Mesothelial cell of epicardium (in vitro differentiated cells): ENCODE measurements at places on chromosomes 13 and 19.

DNA sequence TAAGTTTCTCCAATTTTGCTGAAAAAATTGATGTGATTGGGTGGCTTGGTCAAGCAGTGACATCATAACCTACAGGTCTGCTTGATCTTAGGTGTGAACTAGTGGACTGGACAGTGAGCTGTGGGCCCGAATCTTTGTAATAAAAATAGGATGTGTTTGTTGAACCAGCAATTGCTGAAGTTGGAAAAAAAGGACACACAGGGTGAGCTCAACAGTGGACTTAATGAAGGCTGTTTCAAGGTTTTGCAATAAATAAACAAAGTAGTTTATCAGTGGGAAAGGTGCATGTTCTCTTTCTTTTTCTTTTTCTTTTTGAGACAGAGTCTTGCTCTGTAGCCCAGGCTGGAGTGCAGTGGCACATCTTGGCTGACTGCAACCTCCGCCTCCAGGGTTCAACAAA is 30.3 kb upstream of the ZNF726 start:
- DNase-seq: no peak

DNA sequence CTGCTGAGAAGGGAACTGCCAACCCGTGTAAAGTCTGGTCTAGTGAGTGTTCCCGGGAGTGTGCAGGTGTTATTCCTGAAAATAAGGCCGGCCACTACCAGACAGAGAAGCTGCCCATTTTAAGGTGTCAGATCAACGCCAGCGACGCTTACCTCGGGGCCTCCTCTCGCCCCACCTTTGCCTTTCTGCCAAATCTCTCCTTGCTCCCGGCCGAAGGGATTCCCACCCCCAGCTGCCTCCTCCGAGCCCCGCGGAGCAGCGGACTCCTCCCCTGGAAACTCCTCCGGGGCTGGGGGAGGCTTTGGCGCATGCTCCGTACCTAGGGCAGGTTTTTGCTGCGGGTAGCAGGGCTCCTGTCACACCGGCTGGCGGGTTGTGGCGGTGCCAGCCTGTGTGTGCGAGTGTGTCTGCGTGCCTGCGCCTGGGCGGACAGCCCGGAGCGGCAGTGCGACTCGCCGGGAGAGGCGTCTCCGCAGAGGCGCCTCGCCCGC is at the start of gene HS6ST3:
TSS of gene HS6ST3 (plus strand) at position 359 of the 491 bp plus-strand sequence.
- peak; percentile 36 for DNase-seq

DNA sequence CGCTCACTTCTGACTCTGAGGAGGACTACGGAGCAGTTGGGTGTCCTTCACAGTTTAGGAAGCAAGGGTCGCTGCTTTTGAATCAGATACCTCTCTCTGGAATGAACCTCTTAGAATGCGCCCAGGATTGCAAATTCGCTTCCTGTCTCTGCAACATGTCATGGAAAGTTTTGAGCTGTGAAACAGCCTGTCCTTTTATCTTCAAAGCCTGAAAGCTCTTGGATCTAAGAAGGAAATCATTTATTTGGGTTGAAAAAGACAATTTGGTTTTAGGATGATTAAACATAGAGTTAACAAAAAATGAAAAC is 134.1 kb downstream of the KATNAL1 start:
- no peak for DNase-seq

GRCh38 chr19:8491574-8491973 is 10.9 kb downstream of the PRAM1 start:
- DNase-seq: no peak

- no peak for DNase-seq
Observed at GRCh38 chr19:23262920-23263319, 12.7 kb upstream of the ZNF724 start.

DNA sequence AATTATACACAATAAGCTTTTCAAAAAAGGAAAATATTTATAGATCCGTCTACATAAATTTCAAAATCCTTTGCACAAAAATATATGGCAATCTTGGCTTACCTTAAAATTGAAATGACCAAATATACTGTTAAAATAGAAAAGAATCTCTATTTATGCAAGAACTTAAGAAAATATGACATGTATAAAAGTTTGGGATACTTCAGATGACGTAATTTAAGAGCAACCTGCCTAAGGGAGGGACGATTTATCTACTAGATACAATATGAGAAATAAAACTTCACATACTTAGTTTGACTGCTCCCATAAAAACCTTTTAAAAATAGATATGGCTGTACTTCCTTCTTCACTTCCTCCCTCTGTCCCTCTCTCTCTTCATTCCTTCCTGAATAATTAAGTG is 587.3 kb upstream of the SPRY2 start:
- no peak for DNase-seq

DNA sequence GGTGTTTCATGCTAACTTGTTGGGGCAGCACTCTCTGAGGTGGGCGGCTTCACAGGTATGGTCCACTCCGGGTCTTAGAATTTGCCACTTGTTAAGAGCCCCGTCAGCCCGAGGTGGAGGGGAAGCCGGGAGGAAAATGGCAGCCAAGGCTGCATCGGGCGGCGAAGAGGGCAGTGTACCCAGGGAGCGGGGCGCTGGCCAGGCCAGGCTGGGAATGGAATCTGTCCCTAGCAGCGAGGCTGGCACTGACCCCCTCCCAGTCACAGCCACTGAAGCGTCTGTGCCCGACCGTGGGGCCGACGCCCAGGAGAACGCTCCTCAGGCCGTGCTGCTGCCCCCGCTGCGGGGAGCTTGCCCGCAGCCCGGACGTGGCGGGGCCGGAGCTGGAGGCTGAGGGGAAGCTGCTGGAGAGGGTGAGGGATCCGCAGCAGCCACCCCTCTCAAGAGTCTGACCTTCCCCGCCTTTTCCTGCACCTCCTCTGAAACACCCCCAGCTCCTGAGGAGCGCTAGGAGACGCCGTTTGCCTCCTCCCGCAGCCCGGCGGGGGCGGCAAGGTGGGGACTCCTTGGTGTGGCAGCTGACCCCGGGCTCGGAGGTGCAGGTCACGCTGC is 313.8 kb upstream of the SPRY2 start:
- no peak for DNase-seq

- no peak for DNase-seq
Observed at GRCh38 chr19:571566-571974, 826 bp upstream of the BSG start.

- no peak for DNase-seq
Observed at GRCh38 chr13:39374741-39375189, 228.2 kb downstream of the LHFPL6 start.

- DNase-seq: no peak
Observed at GRCh38 chr19:42762789-42763188, 2.7 kb downstream of the PSG8 start.

- no peak for DNase-seq
Observed at GRCh38 chr19:2428321-2428690, 920 bp upstream of the TIMM13 start.

DNA sequence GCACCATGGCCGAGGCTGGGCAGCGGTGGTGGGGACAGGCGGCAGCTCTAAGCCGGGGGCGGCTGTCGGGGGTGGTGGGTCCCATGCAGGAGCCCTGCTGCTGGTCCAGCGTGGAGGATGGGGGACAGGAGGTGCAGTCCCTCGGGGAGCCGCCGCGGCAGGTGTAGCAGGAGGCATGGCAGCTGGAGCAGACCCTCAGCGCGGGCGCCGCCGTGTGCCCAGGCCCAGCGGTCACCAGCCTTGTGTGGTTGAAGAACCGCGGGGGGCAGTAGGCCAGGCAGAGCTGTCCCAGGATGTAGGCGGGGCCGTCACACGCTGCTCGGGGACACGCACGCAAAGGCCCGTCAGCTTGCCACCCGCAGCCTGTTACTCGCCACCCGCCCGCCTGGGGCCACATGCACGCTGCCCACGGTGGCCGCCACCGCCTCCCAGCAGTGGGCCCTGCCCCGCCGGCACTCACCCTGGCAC is 2.9 kb upstream of the C19orf25 start:
- DNase-seq: no peak

GRCh38 chr13:73464758-73465616 is 406.2 kb downstream of the KLF5 start:
- DNase-seq: no peak

DNA sequence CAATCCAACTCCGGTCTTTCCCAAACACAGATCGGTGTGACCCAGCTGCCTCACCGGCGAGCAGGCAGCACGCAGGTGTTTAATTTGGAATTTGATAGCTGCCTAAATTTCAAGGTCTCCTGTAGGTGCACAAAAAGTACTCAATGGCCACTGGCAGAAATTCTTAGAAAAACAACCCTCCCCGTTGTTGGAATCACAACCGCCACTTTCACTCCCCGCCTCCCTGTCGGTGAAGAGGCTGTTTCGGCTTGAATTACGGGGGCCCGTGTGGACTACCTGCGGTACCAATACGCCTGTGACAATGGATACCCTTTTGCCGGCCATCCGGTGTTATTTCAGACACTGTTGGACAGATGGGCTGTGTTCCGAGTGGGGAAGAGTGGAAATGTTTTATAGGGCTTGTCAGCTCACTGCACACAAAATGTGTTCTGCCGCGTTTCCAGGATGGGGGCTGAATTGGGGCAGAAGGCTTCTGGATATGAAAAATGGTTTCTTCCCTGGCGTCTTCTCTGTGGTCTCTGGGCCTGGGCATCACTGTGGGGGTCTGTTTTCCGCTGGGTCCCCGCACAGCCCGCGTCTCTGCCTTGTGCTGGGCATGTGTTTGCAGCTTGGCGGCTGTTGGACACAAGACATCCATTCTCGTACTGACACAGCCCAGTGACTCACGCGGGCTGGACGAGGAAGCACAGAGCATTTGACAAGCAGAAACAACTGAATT is 45.4 kb downstream of the ZIC5 start:
- DNase-seq: no peak

GRCh38 chr19:4304538-4305256 is at the start of gene FSD1:
FSD1 (plus strand) TSS chr19:4304598; CDS start chr19:4304747, 149 bp downstream.
- DNase-seq: no peak

GRCh38 chr19:28744014-28744413 is 468.9 kb downstream of the UQCRFS1 start:
- DNase-seq: no peak
